ENCODE measurements at places on chromosomes 4 and X.

- DNase-seq = no peak
Measured at GRCh38 chr4:132593717-132594400, 555.2 kb upstream of the PCDH10 start.

DNA sequence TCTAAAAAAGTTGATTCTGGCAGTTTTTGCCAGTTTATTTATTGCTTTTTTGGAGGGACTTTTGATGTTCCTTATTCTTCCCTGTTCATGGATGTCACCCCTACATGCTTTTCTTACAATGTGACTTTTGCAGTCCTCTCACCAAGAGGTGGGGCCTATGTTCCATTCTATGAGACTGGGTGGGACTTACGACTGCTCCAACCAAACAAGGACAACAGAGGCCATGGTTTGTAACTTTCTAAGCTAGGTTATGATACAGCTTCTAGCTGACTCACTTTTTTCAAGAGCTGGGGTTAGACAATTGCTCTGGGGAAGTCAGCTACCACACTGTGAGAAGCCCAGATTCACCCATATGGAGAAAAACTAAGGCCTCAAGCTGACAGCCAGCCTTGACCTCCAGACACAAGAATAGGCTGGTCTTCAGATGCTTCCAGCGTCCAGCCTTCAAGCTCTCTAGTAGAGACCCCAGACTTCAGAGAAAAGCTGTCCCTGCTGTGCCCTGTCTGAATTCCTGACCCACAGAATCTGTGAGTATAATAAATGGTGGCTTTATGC lies 39.5 kb downstream of the ENOPH1 start:
- DNase-seq = no peak

- no peak for DNase-seq
Measured at GRCh38 chr4:122673252-122673651, 52.4 kb upstream of the IL21 start.

DNA sequence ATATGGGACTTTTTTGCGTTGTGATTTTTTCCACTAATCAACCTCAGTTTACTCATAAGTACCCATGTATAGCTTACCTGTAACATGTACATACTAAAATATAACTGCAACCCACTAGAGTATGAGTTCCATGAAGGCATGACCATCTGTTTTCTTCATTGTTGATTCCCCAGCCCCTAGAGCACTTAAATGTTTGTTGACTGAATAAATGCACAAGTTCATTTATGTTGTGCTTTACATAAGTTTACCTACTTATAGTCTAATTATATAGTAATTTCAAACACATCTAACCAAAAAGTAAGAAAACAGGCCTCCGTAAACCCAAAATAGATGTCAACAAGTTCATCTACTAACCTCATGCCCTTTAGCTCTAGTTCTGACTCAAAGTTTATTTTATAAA lies 34.7 kb downstream of the DCHS2 start:
- no peak for DNase-seq

- DNase-seq = no peak
Measured at GRCh38 chrX:117996918-117997480, 119.6 kb downstream of the KLHL13 start.

Data from activated T-cell treated with anti-CD3 and anti-CD28 coated beads for 4 hours (primary cell).